ENCODE measurements at places on chromosomes 16 and 17. TPM values are rescaled to one million over a fixed set of nuclear protein-coding genes. Genes with fewer than 3 reads are reported as not detected.

Gene EVPLL
- total RNA-seq, result not detected

DNA sequence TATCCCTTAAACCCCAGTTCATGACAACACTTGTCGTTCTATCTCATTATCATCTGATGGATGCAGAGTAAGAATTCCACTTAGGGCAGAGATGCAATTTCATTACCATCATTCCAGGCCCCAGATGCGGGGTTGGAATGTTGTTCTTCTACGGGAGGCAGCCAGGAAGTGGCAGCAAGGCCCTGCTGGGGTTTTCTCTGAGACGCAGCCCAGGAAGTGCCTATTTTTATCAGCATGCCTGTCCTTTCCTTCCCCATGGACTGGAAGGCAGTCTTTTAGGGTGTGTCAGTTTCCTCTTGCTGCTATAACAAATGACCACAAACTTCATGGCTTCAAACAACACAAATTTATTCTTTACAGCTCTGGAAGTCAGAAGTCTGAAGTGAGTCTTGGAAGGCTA is 246.6 kb upstream of the DYNLRB2 start:
- no peak overlapping the region for H3K4me3 ChIP-seq
- no peaks in the 10 kb centered on the region for H3K36me3 ChIP-seq
- no peaks in the 10 kb centered on the region for H3K27me3 ChIP-seq
- H3K27ac ChIP-seq, result no peak overlapping the region
- H3K4me1 ChIP-seq, result no peaks in the 10 kb centered on the region

DNA sequence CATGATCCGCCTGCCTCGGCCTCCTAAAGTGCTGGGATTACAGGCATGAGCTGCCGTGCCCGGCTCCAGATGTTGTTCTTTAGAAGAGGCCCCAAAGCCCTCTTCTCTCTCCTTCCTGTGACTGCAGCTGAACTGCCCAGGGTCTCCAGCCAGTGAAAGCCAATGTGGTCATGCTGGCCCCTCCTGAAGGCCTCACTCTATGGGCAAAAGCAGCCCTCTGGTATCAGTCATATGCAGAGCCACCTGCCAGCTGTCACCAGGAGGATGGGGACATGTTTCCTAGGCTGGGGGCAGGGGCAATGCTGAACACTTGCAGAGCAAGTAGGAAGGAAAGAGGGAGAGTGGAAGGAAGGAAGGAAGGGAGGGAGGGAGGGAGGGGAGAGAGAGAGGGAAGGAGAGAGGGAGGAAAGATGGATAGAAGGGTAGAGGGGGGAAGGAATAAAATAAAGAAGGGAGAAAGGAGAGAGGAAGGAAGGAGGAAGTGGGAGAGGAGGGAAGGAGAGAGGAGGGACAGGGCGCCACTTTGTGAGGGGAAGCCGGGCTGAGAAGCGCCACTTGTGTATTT is 36.0 kb downstream of the SOCS3 start:
- H3K4me3 ChIP-seq, result no peak overlapping the region
- no peak for DNase-seq
- no peaks in the 10 kb centered on the region for H3K27me3 ChIP-seq
- peaks cover 23% of the 10 kb centered on the region for H3K4me1 ChIP-seq

Gene YPEL3
- total RNA-seq, result 105 TPM

Gene CCL7
- not detected for total RNA-seq

DNA sequence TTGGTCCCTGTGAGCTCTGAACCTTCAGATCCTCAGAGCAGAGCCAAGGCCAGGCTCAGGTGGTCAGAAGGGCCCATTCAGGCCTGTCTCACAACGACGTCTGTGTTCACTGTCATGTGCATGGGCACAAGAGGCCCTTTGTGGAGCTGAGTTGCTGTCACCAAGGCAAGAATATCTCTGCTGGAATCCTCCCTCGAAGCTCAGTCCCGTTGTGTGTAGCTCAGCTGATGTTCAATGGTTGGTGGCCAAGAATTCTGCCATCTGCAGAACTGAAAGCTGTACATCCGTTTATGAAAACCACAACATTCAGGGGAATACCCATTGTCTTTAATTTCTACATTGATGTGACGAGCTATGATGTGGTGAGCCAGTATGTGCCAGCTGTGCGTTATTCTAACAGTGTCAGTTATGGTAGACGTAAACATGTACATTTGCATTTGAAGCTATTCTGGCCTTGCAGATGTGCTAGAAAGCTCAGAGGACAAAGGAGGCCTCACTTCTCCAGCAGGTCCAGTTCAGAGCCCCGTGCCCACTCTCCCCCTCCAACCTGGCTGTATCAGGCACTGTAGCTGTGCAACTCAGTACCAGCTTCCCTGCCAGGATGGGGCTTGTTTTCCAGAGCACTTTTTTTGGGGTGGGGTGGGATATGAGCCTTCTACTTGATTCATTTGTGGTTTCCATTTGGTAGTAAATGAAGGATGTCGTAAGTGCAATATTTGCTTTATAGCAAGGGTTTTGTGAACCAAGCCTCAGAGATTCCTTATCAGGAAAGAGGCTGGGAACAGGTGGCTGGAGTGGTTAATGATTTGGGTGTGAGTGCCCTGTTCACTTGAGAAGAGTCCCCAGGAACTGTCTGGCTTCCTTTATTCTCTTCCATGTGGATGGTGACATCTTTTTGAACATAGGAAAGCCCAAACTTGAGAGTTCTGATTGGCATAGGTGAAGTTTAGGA is 56.1 kb downstream of the B9D1 start:
- no peak overlapping the region for H3K27ac ChIP-seq
- no peaks in the 10 kb centered on the region for H3K27me3 ChIP-seq
- DNase-seq, result peak; percentile 49
- H3K36me3 ChIP-seq, result no peaks in the 10 kb centered on the region

- H3K27me3 ChIP-seq, result no peaks in the 10 kb centered on the region
- no peak overlapping the region for H3K4me3 ChIP-seq
- no peak overlapping the region for H3K27ac ChIP-seq
- no peak for DNase-seq
- no peaks in the 10 kb centered on the region for H3K4me1 ChIP-seq
Measured at GRCh38 chr16:88007321-88007731, 56.1 kb downstream of the BANP start.

DNA sequence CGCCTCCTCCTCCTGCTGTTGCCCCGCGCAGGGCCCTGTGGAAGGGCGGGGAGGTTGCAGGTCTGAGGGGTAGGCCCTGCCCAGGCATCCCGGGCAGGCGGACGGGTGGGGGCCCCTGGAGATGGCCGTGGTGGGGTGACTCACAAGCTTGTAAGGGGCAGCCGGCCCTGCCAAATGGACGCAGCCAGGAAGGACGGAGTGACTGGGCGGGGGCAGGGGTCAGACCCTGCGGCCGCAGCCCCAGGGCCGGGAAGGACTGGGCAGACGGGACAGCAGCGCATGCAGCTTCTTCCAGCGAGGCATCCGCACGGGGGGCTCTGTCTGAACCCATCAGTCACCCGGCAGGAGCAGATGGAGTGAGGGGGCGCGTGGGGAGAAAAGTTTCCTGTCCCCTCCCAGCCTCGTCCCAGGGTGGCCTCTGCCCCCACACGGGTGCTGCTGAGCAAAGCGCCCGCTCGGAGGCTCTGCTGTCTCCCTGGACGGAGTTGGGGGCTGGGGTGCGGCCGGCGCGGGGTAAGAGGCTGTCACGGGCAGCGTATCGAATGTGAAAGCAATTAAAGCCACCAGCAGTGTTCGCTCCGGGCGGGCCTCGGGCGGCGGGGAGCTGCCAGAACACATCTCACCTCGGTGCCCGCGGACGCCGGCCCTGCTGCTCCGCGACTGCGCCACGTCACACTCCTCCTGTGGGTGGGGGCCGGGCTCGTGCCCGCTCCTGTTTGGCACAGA is 5.4 kb upstream of the PRR35 start:
- no peak overlapping the region for H3K27ac ChIP-seq
- no peaks in the 10 kb centered on the region for H3K4me1 ChIP-seq
- peaks cover 29% of the 10 kb centered on the region for H3K27me3 ChIP-seq
- DNase-seq, result no peak

Gene SYCE1L
- total RNA-seq, result 4.0 TPM

Gene FKBP10
- 1.3 TPM for total RNA-seq

Gene KCTD2
- total RNA-seq, result 23.1 TPM

DNA sequence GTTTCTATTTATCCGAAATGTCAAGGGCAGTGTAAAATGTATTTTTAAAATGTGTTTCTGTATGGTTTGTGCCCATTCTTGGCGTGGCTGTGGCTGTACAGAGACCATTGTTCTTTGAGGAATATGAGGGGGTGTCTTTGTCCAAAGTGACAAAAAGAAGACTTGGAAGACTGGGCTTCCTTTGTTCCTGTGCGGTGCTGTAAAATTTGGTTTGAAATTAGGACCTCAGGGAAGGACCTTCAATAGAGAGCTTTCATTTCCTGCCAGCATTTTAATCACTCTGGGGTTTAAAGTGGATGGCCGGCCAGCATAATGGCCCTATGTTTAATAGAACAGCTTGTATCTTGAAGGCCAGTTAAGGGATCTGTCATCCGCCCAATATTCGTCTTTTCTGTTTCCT is 190.1 kb upstream of the TBX2 start:
- H3K27ac ChIP-seq, result no peak overlapping the region
- H3K27me3 ChIP-seq, result no peaks in the 10 kb centered on the region
- no peaks in the 10 kb centered on the region for H3K36me3 ChIP-seq

GRCh38 chr17:74898376-74898946 is 5.0 kb upstream of the FADS6 start:
- H3K27ac ChIP-seq, result no peak overlapping the region
- no peak overlapping the region for H3K4me3 ChIP-seq

GRCh38 chr17:78381601-78382232 is 3.3 kb downstream of the PGS1 start:
- peak overlapping the region; percentile 62 for H3K27ac ChIP-seq
- peaks cover 58% of the 10 kb centered on the region for H3K4me1 ChIP-seq
- no peak overlapping the region for H3K4me3 ChIP-seq
- DNase-seq, result peak; percentile 42
- H3K27me3 ChIP-seq, result no peaks in the 10 kb centered on the region
- peaks cover 4% of the 10 kb centered on the region for H3K36me3 ChIP-seq

- DNase-seq, result no peak
- H3K27me3 ChIP-seq, result no peaks in the 10 kb centered on the region
- no peak overlapping the region for H3K4me3 ChIP-seq
- H3K27ac ChIP-seq, result no peak overlapping the region
- H3K36me3 ChIP-seq, result no peaks in the 10 kb centered on the region
Measured at GRCh38 chr16:17295948-17296347, 174.8 kb downstream of the XYLT1 start.

GRCh38 chr17:63675231-63675606 is 24.7 kb downstream of the LIMD2 start:
- H3K4me3 ChIP-seq, result no peak overlapping the region
- H3K4me1 ChIP-seq, result no peaks in the 10 kb centered on the region
- DNase-seq, result no peak
- H3K36me3 ChIP-seq, result peaks cover 72% of the 10 kb centered on the region
- H3K27ac ChIP-seq, result no peak overlapping the region
- H3K27me3 ChIP-seq, result no peaks in the 10 kb centered on the region

GRCh38 chr17:47660064-47660492 is 10.4 kb downstream of the KPNB1 start:
- no peak overlapping the region for H3K4me3 ChIP-seq
- H3K27ac ChIP-seq, result peak overlapping the region; percentile 75
- H3K4me1 ChIP-seq, result peaks cover 11% of the 10 kb centered on the region
- DNase-seq, result no peak
- H3K36me3 ChIP-seq, result peaks cover 89% of the 10 kb centered on the region

GRCh38 chr17:72046643-72047612 is 73.9 kb upstream of the SOX9 start:
- H3K4me1 ChIP-seq, result no peaks in the 10 kb centered on the region
- no peaks in the 10 kb centered on the region for H3K27me3 ChIP-seq
- no peak overlapping the region for H3K4me3 ChIP-seq
- DNase-seq, result no peak

- peaks cover 18% of the 10 kb centered on the region for H3K36me3 ChIP-seq
- H3K4me3 ChIP-seq, result no peak overlapping the region
- H3K4me1 ChIP-seq, result no peaks in the 10 kb centered on the region
- no peak overlapping the region for H3K27ac ChIP-seq
- H3K27me3 ChIP-seq, result no peaks in the 10 kb centered on the region
- DNase-seq, result no peak
Measured at GRCh38 chr17:41972571-41973407, 6.2 kb downstream of the CNP start.

GRCh38 chr16:68097895-68098294 is 12.7 kb downstream of the NFATC3 start:
- no peaks in the 10 kb centered on the region for H3K27me3 ChIP-seq
- no peak overlapping the region for H3K4me3 ChIP-seq
- H3K4me1 ChIP-seq, result peaks cover 41% of the 10 kb centered on the region
- peaks cover 8% of the 10 kb centered on the region for H3K36me3 ChIP-seq

DNA sequence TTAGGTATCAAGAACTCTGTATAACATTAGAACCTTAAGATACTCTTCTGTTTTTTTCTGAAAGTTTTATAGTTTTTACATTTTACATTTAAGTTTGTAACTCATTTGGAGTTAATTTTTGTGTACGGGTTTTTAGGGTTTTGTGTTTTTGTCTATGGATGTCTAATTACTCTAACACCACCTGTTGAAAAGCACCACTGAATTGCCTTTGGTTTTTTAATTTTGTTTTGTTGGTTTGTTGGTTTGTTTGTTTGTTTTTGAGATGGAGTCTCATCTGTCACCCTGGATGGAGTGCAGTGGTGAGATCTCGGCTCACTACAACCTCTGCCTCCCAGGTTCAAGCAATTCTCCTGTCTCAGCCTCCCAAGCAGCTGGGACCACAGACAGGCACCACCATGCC is 29.8 kb upstream of the ZNF629 start:
- H3K27me3 ChIP-seq, result no peaks in the 10 kb centered on the region
- no peak for DNase-seq
- H3K4me3 ChIP-seq, result no peak overlapping the region
- H3K27ac ChIP-seq, result no peak overlapping the region
- peaks cover 4% of the 10 kb centered on the region for H3K4me1 ChIP-seq
- H3K36me3 ChIP-seq, result no peaks in the 10 kb centered on the region

Gene MYO1C
- total RNA-seq, result 41.5 TPM

Measured in T-cell (primary cell).